ENCODE measurements at places on chromosomes 4 and X.

DNA sequence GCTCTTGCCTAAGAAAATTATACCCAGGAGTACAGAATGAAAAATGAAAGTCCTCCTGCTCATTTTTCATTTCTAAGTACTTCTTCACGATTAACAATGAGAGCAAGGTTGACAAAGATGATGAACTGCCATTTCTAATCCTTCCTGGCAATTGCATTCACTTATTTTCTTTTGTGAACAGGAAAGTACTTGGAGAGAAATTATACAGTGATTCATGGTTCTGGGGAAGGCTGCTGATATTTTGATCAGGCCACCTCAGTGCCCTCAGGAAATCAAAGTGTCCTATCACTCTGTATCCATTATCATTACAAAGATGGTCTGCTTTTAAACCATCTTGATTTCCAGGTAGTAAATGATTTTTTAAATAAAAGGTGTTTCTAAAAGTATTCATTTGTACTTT is 467.5 kb downstream of the PACRGL start:
- DNase-seq = no peak

DNA sequence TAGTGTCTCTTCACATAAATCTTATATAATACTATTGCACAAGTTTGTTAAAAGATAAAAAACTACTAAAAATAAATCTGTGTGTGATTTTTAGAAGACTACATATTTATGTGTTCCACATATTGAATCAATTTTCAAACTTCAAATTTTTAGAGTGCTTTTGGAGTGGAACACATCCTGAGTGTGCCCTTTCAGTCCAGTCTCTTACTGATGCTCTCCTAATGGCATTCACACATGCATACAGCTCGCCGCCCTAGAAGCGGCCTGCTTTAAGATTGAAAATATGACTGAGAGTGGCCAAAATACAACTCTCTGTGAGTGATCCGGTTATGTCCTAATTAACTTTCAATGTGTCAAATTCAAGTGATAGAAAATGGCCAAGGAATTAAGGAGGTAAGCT is 628.8 kb downstream of the ANKRD50 start:
- no peak for DNase-seq

GRCh38 chrX:15631637-15632036 is 30.9 kb upstream of the ACE2 start:
- no peak for DNase-seq

- DNase-seq = no peak
Measured at GRCh38 chrX:48475296-48475695, 703 bp upstream of the FTSJ1 start.

GRCh38 chrX:10352536-10352935 is 195.8 kb downstream of the CLCN4 start:
- no peak for DNase-seq

DNA sequence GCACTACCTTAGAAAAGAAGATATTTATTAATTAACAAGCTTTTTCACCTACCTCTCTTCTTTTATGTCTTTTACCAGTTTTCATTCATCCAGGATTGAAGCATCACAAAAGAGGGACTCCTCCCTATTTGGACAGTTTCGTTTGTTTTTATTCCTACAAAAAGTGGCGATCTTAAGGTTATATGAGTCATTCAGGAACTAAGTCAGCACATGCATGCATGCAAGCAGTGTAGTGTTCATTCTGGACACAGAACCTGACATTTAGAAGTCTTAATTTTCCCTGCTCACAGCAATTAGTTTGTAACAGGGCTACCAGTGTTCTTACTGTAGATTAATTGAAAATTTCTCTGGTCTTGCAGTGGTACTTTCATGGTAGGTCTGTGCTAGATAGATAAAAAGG is 47.9 kb upstream of the QRFPR start:
- DNase-seq = no peak

- DNase-seq = no peak
Measured at GRCh38 chrX:132393085-132393484, 95.8 kb downstream of the MBNL3 start.

- no peak for DNase-seq
Measured at GRCh38 chrX:120238933-120239332, 11.7 kb upstream of the ZBTB33 start.

Measured in spinal cord (tissue), 10 donors.